Progenitor cell of endocrine pancreas (in vitro differentiated cells): ENCODE measurements at places on chromosomes 13 and 19. TPM values are rescaled to one million over a fixed set of nuclear protein-coding genes. Genes with fewer than 3 reads are reported as not detected.
A peak's percentile ranks its signal among the peaks of the same experiment; 100 is the strongest.

GRCh38 chr19:49451430-49452181, at the start of gene PIH1D1:
PIH1D1 (minus strand) TSS chr19:49451814; CDS start chr19:49451574, 240 bp downstream.
- DNase-seq: peak; percentile 85

DNA sequence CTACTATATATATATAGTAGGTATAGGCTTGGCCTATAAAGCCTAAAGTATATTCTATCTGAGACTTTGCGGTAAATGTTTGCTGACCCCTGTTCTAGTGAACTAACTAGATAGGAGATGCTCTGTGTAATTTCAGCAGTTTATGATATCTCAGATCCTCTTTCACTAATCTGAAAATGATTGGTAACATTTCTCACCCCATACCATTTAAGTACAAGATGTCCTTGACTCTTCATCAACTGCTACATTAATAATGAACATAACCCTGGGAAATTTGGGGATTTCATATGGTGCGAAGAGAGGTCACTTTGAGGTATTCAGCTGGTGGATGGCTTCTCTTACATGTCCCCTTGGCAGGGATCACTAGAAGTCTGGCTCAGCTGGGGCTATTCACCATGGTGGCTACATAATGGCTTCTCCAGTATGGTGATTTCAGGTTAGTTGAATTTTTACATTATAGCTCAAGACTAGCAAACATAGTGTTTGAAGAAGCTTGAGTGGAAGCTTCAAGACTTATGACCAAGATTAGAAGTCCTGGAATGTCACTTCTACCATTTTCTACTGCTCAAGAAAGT, 103.6 kb upstream of the MYCBP2 start:
- no peak for DNase-seq

WTIP gene
- total RNA-seq: 23.1 and 24.4 TPM in 2 replicates

NLRP11 gene
- total RNA-seq: not detected in 2 replicates

MAG gene
- 1.4 and 1.7 TPM in 2 replicates for total RNA-seq
